Mucosa of descending colon (tissue), 3 donors: ENCODE measurements at places on chromosomes 7 and 10. TPM values are rescaled to one million over a fixed set of nuclear protein-coding genes. Genes with fewer than 3 reads are reported as not detected.

The ELN gene
- 5.0 TPM for total RNA-seq

GRCh38 chr10:80491251-80492102 is 37.4 kb downstream of the TSPAN14 start:
- DNase-seq, result no peak

The BEND7 gene
- 17.1 TPM for total RNA-seq

DNA sequence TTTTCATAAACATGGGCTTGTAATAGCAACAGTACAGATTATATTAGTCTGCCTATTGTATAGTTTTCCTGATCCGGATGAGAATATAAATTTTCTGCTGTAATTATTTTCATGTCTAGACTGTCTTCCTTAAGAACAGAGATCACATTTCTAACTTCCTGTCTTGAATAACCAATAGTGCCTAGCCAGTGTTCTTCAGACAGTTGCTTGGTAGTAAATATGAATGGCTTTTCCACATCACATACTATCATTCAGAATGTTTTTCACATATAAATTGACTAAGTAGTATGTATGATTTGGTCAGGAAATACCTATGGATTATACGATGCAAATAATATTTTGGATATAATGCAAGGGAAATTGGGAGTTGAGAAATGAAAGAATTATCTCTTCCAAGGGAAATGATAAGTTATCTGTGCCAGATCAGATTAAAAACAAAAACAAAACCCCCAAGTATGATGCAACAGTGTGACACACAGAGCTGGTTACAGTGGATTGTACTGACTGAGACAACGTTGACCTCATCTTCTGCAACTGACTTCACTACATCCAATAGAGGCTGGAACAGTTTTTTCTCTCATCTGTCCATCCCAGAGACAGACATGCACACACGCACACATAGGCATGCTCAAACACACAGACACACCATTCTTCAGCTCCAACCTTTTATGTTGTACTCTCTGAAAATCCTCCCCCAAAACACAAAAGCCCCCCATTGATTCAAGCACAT is 16.4 kb downstream of the ITGA8 start:
- DNase-seq, result no peak

DNA sequence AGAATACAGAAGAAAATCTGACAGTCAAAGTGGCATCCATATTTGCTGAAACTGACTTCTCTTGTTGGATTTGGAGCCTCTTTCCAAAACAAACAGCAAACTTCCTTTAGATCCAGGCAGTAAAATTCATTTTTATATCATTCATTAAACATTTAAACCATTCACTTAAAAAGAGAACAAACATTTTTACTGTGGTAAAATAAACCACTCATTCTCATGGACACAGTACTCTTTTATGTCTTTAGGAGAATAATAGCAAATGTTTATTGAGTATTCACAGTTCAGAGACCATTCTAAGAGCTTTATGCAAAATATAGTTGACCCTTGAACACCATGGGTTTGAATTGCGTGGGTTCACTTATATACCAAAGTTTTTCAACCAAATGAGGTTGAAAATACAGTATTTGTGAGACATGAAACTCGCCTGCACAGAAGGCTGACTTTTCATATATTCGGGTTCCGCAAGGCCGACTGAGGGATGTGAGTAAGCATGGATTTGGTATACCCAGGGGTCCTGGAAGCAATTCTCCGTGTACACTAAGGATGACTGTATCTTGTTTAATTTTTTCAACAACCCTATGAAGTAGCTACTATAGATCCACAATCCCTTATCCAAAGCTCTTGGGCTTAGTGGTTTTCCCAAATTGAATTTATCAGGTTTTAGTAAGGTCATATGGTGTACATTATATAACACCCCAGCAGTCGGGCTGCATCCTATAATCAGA is 49.1 kb downstream of the ATXN7L1 start:
- DNase-seq, result no peak

DNA sequence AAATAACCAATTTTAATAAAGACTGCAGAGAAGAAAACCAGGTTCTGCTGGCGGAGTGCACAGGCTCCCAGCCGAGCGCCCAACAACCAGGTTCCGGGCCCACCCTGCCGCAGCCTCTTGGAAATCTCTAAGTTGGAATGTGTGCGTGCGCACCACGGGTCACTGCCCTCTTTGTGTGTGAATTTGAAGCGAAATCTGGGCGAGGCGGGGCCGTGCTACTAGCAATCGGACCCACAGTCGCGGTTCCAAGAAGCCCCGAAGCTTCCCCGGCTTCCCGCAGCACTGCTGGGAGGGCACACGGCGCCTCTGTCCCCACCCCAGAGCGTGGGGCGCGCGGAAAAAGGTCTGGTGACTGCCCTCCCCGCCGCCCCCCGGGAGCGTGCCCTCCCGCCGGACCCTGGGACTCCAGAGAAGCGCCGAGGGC is 666 bp upstream of the MAP3K8 start:
- peak; percentile 89 for DNase-seq

DNA sequence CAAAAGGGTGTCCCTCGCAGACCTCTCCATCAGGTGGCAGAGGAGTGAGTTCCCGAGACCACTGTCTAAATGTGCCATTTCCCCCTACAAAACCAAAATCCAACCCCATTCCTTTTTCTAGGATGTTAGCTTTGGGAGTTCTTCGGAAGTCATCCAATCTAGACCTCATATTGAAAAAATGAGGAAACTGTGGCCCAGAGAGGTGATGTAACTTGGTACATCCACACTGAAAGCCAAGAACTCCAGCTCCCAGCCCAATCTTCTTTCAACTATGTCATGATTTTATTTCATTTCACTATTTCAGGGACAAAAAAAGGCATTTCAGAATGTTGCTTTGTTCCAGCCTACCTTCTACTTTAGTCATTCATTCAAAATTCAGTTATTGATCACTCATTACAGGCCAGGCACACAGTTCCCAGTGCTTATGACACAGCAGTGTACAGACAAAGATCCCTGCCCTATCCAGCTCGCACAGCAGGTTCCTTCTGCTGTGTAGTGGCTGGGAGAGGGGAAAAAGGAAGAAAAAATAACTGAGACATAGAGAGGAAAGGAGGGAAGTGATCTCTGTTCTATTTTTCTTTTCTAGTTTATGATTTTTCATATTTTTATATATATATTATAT is 35.8 kb downstream of the SCRN1 start:
- no peak for DNase-seq

DNA sequence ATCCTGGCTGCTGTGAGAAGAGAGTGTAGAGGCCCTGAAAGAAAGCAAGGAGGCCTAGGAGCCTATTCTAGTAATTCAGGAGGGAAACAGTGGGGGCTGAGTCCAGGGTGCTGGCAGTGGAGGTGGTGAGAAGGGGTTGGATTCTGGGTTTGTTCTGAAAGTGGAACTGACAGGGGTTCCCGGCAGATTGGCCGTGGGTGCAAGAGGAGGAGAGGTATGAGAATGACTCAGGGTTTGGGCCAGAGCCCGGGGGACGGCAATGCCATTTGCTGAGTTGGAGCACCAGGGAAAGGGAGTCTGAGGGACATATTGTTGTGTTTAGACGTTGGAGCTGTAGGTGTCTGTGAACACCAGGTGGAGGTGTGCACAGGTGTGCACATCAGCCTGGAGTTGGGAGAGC is 38.5 kb downstream of the NPTX2 start:
- DNase-seq, result no peak

The C7orf33 gene
- not detected for total RNA-seq

The FRG2B gene
- not detected for total RNA-seq

The PKD2L1 gene
- 0.60 TPM for total RNA-seq

The MYO3A gene
- 0.29 TPM for total RNA-seq

DNA sequence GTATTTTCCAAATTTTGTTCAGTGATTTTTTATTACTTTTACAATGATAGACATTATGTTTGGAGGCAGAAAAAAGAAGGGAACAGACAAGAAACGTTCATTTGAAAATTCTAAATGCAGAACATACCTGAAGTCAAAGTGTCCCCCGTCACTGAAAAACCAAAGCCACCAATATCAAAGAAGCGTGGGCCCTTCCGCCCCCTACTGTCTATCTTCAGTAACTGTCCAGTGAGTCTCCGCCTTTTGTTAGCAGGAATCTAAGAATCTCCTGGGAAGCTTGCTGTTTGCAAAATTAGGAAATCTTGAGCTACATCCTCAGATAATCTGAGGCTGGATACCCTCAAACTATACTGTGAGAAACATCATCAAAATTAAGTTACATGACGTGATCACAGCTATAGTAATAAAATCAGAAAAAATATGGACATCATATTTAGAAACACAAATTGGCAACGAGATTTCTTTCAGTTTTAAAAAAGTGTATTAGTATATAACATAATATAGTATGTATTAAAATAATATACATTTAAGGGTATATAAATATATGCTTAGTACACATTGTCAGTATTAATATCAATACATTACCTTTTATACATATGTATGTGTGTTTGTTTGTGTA is 169.3 kb upstream of the AKR1E2 start:
- DNase-seq, result no peak

The CTTNBP2 gene
- total RNA-seq, result 3.9 TPM

The CDHR3 gene
- 18.4 TPM for total RNA-seq

The BTBD16 gene
- total RNA-seq, result 0.60 TPM

DNA sequence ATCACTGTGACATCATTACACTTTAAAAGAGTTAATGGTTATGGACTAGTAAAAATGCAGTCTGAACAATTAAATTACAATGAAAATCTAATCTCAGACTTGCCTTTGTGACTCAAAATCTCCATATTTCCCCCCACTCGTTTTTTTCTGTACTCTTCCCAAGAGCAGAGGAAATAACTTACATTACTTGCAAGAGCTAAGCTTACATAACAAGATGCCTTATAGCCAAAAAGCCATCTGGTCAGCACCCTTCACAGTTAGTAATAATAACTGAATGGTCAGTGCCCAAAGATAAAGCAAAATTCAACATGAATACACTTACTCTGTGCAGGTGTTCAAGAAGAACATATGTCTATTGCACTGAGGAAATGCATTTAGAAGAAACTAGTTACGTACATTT is 1381.5 kb upstream of the CELF2 start:
- DNase-seq, result no peak

The RARRES2 gene
- total RNA-seq, result 98.9 TPM

GRCh38 chr10:80501381-80501912 is 36.3 kb upstream of the SH2D4B start:
- DNase-seq, result no peak

DNA sequence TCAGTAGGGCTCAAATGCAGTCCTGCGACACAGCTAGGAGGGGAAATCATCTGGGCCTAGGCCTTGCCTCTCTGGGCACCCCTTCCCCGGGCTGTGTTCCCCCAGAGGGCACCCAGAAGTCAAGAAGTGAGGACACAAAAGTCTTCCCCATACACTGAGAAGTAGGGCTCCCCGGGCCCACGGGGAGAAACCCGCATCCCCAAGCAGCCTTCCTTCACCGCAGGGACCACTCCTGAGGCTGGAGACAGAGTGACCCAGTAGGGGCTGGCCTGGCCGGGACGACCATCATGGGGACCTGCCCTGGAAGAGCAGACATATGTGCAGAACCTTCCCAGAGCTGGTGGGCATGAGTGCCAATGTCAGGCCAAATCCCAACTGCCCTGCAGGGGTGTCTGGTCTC is 163.5 kb downstream of the GFRA1 start:
- DNase-seq, result no peak

GRCh38 chr7:51451751-51452476 is 135.3 kb upstream of the COBL start:
- no peak for DNase-seq

The NEURL1 gene
- total RNA-seq, result 15.9 TPM

DNA sequence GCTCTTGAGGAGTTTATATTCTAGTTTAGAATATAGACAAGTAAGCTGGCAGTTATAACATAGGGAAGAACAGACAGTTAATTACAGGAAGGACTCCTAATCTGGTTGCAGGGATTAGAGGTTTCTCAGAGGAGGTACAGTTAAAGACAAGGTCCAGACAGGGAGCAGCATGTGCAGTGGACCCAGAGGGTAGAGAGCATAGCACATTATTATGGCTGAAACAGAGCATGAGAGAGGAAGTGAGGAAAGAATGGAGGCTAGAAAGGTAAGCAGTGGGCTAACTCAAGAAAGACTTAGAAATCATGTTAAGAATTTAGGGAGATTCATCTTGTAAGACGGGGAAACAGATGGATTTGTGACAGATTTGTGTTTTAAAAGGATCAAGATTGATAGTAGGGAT is 9.7 kb downstream of the MIOS start:
- no peak for DNase-seq

The IQUB gene
- total RNA-seq, result 0.26 TPM

The CCDC3 gene
- 0.84 TPM for total RNA-seq

DNA sequence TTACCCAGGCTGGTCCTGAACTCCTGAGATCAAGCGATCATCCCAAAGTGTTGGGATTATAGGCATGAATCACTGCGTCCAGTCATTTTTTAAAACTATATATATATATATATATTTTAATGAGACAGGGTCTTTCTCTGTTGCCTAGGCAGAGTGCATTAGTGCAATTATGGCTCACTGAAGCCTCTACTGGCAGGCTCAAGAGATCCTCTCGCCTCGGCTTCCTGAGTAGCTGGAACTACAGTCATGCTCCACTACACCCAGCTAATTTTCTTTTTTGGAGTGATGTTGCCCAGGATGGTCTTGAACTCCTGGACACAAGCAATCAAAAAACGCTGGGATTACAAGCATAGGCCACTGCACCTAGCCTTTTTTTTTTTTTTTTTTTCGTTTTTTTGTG is 55.3 kb upstream of the KAT6B start:
- no peak for DNase-seq

DNA sequence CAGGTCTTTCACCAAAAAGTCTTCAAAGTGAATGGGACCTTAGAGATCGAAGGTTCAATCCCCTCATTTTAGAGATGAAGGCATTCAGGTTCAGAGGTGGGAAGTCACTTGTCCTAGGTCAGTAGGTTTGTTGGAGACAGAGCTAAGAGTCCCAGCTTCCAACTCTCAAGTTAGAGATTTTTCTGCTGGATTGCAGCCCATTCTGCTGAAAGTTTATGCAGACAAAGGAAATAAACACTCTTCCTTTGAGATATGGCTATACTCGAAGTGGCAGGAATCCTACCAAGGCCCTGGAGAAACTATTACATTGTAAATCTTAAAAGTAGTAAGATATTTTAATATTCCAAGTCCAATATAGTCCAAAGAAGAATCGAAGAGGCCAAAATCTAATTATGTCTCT is 64.4 kb downstream of the LYZL1 start:
- DNase-seq, result no peak

The SH2D4B gene
- not detected for total RNA-seq

- DNase-seq, result no peak
Observed at GRCh38 chr7:141045126-141045841, 28.6 kb upstream of the TMEM178B start.

The CDK6 gene
- 33.1 TPM for total RNA-seq

- peak; percentile 72 for DNase-seq
Observed at GRCh38 chr7:73703757-73704639, 15.5 kb downstream of the STX1A start.

GRCh38 chr7:68143345-68143744 is 1146.7 kb downstream of the TYW1 start:
- DNase-seq, result no peak
